ENCODE measurements at places on chromosomes 2 and 18.

- no peak for DNase-seq
Measured at GRCh38 chr2:56369316-56369715, 185.5 kb downstream of the CCDC85A start.

- DNase-seq, result no peak
Measured at GRCh38 chr2:124066776-124067175, 41.7 kb downstream of the CNTNAP5 start.

DNA sequence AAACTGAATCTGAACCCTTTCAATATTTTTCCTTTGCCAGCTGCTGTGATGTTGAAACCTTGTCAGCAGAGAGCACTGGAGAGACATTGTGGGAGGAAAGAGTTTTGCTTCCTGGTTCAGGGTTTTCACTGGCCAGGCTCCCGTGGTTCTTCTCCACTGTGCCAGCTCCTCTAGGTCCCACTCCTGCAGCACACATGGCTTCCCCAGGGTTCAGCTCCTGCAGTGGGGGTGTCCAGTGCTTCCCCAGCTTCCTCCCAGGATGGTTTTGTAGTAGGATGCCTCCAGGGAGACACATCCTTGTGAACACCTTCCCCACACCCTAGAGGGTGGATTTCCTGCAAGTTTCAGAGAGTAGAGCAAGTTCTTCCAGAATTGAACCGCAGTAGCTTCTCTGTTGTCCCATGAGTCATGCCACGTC, 24.0 kb upstream of the SULT1C3 start:
- DNase-seq, result no peak

- no peak for DNase-seq
Measured at GRCh38 chr2:231786917-231787292, 660 bp downstream of the COPS7B start.

DNA sequence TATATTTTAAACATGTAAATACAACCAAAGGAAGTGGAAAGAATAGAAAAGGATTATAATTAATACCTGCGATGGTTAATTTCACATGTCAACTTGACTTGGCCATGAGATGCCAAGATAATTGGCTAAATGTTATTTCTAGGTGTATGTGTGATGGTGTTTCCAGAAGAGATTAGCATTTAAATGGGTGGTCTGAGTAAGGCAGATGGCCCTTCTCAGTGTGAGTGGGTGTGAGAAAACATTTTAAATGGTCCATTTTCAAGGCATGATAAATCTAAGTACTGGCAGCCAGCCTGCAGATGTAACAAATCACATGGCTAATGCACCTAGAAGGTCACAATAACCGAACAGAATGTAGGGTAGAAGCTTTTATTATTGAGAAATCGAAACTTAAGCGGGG, 99.6 kb upstream of the CDH7 start:
- no peak for DNase-seq

GRCh38 chr2:126368758-126369157, 287.2 kb upstream of the GYPC start:
- peak; percentile 2 for DNase-seq

GRCh38 chr2:102251042-102251848, 60.1 kb upstream of the IL1RL1 start:
- DNase-seq, result peak; percentile 67

DNA sequence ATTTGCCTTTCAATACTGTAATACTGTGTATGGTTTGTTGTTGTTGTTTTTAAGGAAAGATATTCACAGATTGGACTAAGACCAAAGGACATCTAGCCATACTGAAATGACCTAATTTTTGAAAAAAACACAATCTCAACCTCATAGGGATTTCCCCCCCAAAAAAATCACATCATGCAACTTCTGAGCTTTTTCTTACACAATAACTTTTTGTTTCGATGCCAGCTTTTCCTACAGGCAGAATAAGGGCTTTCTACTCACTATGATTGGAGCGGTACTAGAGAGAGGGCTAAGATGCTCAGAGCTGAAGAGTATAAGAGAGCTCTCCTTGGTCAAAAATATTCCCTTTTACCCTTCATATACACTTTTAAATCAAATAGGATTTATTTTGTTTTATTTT, 32.4 kb upstream of the SLC3A1 start:
- no peak for DNase-seq

- DNase-seq, result no peak
Measured at GRCh38 chr2:86022661-86023365, 82.9 kb downstream of the POLR1A start.

DNA sequence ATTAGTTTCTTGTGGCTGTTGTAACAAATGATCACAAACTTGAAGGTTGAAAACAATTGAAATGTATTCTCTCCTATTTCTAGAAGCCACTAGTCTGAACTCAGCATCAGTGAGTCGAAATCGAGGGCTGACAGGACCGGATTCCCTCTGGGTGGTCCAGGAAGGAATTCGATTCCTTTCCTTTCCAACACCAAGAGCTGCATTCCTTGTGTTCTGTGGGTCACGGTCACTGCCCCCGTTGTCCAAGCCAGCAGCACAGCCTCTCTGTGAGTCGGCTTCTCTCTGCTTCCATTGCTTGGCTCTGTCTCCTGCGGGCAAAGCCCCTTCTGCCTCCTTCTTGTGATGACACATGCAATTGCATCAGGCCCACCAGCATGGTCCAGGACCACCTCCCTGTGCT, 67.3 kb downstream of the SMIM21 start:
- no peak for DNase-seq

DNA sequence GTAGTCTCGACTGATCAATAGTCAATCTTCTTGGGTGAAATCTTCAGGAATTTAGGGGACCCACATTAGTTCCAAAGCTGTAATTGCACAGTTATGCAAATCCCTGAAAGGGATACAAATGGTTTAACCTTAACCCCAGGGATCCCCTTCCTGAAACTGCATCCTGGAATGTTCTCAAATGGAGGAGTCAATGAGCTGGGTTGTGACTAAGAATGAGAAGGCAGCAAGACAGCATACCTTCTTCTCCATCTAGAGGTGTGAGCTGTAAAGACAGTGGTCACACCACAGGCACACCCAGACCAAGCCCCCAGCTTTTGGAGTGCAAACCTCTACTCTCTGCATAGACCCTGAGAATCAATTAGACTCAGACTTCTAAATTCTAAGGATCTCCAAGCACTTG, 164.7 kb upstream of the MEIS1 start:
- DNase-seq, result no peak

GRCh38 chr2:152055366-152056108, 43.3 kb downstream of the CACNB4 start:
- DNase-seq, result no peak

- no peak for DNase-seq
Measured at GRCh38 chr2:113760400-113760799, 4.0 kb upstream of the SLC35F5 start.

DNA sequence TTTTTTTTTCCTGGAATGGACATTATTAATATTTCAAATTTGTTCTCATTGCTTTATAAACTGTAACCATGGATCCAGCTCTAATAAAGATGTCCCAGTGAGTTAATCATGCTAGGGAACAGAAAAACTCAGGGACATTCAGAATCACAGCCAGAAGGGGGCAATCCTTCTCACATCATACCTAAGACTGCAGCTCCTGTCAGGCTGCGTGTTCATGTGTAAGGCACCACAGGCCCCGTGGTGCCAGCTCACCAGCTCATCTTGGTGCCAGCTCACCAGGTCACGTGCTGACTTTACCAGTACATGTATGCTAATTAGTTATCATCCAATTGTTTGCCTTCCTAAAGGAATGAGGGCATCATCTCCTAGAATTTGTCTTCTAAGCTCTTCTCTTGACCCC, 84.7 kb upstream of the NEDD4L start:
- peak; percentile 73 for DNase-seq

DNA sequence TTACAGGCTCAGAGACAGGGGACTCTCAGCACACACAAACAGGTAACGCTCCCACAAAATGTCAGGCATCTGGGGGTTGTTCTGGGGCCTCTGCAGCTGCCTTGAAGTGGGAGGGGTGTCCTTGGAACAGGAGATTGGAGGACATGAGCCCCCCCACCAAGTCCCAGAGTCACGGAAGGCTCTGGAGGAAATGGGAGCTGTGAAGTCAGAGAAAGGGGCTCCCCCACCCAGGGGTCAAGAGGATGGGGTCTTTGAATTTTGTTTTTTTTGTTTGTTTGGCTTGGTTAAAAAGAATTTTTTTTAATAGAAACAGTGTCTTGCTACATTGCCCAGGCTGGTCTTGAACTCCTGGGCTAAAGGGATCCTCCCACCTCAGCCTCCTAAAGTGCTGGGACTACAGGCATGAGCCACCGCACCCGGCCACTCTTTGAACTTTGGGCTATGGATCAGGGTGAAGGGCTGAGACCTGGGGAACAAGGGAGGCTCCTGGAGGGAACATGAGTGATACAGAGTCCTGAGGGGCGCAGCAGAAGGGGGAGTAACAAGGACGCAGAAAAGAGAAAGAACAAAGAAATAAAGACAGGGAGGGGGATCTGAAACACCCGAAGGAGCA, 46.8 kb downstream of the TNS1 start:
- DNase-seq, result no peak

DNA sequence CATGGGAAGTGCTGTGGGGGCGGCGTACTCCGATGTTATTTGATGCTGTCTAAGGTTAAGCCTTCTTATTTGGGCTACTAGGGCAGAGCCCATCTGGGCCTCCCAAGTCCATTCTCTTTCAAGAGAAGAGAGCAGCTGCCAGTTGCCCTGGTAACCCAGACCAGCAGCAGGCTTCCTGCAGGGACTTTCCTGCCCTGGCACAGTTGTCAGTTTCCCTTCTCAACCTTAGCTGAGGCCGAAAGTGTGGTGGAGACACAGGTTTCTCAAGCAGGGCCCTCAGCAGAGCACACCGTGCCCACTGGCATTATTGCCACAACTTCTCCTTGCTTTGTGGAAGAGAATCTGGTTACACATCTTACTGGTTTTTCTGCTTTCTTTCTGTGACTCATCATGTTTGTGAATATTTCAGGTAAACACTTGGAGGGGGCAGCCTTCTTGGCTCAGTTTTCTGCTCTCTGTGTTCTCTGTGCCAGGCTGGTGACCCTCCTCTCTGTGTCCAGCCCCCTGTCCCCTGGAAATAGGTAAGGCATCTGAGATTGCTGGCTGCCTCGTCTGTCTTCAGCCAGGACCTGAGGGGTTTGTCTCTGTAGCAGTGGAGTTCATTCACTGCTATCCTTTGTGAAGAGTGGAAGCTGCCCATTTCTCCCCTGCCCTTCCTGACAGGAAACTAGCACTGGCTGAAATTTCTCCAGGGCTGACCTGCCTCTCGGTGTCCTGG, 111.0 kb downstream of the B3GNT2 start:
- DNase-seq, result peak; percentile 49

DNA sequence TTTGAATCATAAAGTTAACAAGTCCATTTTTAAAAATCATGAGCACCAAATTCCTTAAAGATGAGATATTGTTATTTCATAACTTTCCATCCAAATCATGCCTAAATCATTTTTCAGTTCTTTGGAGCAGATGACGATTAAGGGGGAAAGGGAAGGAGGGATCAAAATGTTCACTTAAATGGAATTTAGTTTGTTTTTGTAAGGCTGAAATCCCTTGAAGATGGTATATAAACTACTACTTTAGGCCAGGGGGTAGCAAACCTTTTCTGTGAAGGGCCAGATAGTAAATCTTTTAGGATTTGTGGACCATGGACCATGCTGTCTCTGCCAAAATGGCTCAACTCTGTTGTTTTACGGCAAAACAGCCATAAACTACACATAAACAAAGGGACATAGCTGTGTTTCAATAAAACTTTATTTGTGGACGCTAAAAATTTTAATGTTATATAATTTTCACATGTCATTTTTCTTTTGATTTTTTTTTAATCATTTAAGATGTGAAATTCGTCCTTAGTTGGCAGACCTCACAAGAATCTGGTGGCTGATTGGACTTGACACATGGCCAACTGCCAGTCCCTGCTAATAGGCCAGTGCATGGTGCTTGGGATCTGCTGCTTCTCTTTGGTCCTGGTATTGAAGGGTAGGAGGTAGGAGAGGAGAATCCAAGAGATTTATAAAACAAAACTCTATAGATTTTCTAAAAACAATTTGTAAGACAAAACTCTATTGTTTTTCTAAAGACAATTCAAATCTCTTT, 52.0 kb upstream of the RTN4 start:
- no peak for DNase-seq

- no peak for DNase-seq
Measured at GRCh38 chr2:14631406-14632040, 994 bp upstream of the LRATD1 start.

GRCh38 chr2:179677077-179677688, 184.2 kb downstream of the ZNF385B start:
- no peak for DNase-seq

DNA sequence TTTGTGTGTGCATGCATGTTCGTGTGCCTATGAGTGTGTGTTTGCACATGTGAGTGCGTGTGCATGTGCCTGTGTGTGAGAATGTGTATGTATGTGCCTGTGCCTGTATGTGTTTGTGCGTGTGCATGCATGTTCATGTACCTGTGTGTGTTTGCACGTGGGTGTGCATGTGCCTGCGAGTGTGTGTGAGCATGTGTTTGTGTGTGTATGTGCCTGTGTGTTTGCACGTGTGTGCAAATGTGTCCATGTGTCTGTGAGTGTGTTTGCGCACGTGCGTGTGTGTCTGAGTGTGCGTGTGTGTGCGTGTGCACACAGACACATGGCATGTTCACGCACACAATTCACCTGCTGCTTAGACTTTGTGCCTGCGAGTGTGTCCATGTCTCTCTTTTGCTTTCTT, 853.5 kb upstream of the SALL3 start:
- no peak for DNase-seq

- DNase-seq, result no peak
Measured at GRCh38 chr18:1573732-1574131, 669.1 kb downstream of the ADCYAP1 start.

DNA sequence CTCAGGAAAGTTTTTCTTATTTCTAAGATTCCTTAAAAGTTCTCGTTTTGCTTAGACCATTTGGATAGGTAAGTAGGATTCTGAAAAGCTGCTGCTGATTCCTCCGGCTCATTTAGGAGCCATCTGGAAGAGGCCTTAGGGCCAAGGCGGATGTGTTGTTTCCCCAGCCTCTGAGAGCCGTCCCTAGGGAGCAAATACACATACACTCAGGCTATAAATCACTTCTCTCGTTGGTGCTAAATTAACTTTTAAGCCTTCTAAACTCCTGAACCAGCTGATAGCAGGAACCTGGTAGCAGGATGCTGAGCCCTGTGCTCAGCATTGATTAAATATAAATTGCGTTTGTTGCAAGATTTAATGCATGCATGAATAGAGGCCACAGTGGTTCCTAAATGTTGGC, 109.8 kb downstream of the ADCYAP1 start:
- DNase-seq, result no peak

GRCh38 chr2:239212929-239213642, 187.7 kb downstream of the HDAC4 start:
- DNase-seq, result no peak
